GM12878 (cell line): ENCODE measurements at places on chromosomes 6 and 20.

GRCh38 chr20:17345321-17345720 is 118.5 kb downstream of the PCSK2 start:
- H3K36me3 ChIP-seq: no peaks in the 10 kb centered on the region
- H3K4me3 ChIP-seq: no peak overlapping the region
- no peaks in the 10 kb centered on the region for H3K4me1 ChIP-seq
- no peak for DNase-seq

GRCh38 chr6:6614983-6615349 is 26.4 kb downstream of the LY86 start:
- no peak overlapping the region for H3K27ac ChIP-seq
- peaks cover 17% of the 10 kb centered on the region for H3K4me1 ChIP-seq
- no peak overlapping the region for H3K4me3 ChIP-seq
- no peak for DNase-seq
- H3K36me3 ChIP-seq: no peaks in the 10 kb centered on the region; the same call in none of the 2 replicates
- no peaks in the 10 kb centered on the region for H3K27me3 ChIP-seq

DNA sequence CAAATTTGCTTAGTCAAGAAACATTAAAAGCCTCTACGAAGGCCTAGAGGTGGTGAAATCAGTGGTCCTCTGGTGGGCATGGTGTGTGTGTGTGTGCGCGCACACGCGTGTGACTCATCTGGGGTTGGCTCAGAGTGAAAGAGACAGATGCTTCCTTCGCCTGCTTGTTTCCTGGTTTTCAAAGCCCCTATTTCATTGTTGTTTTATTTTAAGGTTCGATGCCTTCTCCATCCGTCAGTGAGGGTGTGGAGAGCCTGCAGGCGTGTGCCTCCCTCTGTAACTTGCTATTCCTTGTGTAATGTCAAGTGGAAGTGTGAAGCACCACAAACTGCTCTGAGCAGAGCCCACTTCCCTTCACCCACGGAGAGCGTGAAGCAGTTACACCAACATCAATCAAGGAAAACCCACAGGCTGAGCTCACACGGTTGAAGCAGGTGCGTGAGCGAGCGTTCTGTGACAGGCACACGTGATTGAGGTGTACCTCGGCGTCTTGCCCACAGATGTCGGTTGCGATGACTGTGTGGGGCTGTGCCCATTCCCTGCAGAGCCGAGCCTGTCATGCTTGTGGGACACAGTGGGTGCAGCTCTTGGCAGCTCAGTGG is 233.9 kb downstream of the PRL start:
- H3K27ac ChIP-seq: peak overlapping the region; percentile 72
- no peaks in the 10 kb centered on the region for H3K27me3 ChIP-seq
- H3K36me3 ChIP-seq: no peaks in the 10 kb centered on the region
- peak; percentile 69 for DNase-seq
- H3K4me3 ChIP-seq: no peak overlapping the region

DNA sequence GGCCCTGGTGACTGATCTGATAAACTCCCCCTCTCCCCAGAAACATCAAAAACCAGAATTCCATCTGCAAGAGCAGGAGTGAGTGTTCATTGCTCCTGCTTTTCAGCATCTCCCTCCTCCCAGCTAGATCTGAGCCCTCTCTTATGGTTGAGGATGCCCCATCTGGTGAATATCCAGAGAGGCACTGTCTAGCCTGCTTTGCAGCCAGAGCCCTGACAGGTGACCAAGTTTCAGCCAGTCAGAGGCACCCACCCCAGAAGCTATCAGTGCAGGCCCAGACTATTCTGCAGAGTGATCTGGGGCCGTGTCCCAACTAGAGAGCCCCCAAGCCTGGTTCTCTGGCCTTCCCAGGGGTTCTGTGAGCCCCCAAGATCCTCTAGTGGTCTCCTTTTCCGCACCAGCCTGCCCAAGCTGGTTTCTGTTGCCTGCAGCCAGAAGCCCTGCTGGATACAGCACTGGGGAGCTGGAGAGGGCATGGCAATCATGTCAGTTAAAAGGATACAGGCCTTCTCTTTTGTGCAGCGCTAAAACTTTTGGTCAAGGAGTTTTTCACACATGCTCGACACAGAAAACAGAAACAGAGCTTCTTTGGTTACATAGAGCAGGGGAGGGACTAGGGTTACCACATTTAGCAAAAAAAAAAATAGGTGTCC is 6.6 kb upstream of the BMP7 start:
- H3K4me3 ChIP-seq: no peak overlapping the region
- H3K4me1 ChIP-seq: no peaks in the 10 kb centered on the region
- no peak for DNase-seq
- no peaks in the 10 kb centered on the region for H3K36me3 ChIP-seq

GRCh38 chr6:1613688-1614447 is 4.2 kb downstream of the FOXC1 start:
- H3K4me1 ChIP-seq: no peaks in the 10 kb centered on the region
- H3K36me3 ChIP-seq: no peaks in the 10 kb centered on the region
- peaks cover 2% of the 10 kb centered on the region; the same call in 1 of the 2 replicates for H3K27me3 ChIP-seq
- no peak for DNase-seq

- no peaks in the 10 kb centered on the region for H3K27me3 ChIP-seq
- peak; percentile 16 for DNase-seq
- no peaks in the 10 kb centered on the region for H3K36me3 ChIP-seq
- H3K27ac ChIP-seq: no peak overlapping the region
- H3K4me1 ChIP-seq: no peaks in the 10 kb centered on the region; the same call in 1 of the 2 replicates
Measured at GRCh38 chr6:138577151-138577915, 78.0 kb upstream of the NHSL1 start.

GRCh38 chr20:12965870-12966251 is 42.9 kb upstream of the SPTLC3 start:
- H3K4me1 ChIP-seq: no peaks in the 10 kb centered on the region
- DNase-seq: no peak
- H3K36me3 ChIP-seq: no peaks in the 10 kb centered on the region

GRCh38 chr6:141956046-141956761 is 176.5 kb upstream of the GJE1 start:
- H3K36me3 ChIP-seq: no peaks in the 10 kb centered on the region
- H3K4me1 ChIP-seq: no peaks in the 10 kb centered on the region
- H3K4me3 ChIP-seq: no peak overlapping the region
- no peaks in the 10 kb centered on the region for H3K27me3 ChIP-seq
- no peak overlapping the region for H3K27ac ChIP-seq
